Fibroblast of pulmonary artery (primary cell): ENCODE measurements at places on chromosomes 2 and 18.

- no peak for DNase-seq
Observed at GRCh38 chr2:168145011-168145410, 102.4 kb downstream of the STK39 start.

- DNase-seq, result peak; percentile 76
Observed at GRCh38 chr2:205683502-205684367, 1.4 kb downstream of the NRP2 start.

- peak; percentile 17 for DNase-seq
Observed at GRCh38 chr2:152743002-152743401, 24.6 kb downstream of the ARL6IP6 start.

DNA sequence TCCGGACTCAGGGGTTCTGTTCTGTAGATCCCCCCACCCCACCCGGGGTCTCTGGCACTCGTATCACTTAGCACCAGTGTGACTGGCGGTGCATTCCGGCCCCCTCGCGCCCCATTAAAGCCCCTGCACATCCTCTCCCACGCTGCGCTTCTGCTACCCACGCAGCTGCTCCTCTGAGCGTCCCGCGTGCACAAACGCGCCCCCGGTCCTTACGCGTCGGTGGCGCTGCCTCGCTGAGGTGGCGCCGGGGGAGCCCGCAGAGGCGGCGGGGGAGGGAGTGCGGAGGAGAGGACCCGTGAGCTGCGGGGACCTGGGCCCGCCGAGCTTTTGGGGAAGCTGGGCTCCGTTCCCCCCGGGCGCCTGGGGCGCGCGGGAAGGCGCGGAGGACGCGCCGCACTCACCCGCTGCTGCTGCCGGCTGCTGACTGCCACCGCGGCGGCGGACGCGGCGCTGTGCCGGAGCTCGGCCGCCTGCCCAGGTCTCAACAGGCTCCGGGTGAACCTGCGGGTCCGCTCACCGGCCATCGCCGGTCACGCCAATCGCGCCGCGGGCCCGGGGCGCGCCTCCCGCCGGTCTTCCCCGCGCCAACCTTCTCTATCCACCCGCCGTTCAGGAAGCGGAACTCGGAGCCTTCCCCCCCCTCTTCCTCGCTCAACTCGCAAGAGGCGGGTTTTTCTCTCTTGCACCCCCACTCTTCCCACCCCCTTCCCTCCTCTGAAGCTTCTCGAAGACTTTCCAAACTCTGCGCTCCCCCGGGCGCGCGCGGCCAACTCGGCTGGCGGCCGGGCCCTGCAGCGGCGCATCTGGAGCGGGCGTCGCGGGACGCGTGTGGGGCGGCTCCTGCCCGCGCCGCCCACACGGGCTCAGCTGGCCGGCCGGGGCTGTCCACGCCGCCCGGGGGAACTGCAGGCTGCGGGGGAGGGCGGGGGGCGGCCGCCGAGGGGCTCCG is at the start of gene DOCK10:
Gene DOCK10 (minus strand): TSS at position 618 of the 949 bp plus-strand sequence. CDS start 94 bp downstream, at position 524.
- DNase-seq, result peak; percentile 46

DNA sequence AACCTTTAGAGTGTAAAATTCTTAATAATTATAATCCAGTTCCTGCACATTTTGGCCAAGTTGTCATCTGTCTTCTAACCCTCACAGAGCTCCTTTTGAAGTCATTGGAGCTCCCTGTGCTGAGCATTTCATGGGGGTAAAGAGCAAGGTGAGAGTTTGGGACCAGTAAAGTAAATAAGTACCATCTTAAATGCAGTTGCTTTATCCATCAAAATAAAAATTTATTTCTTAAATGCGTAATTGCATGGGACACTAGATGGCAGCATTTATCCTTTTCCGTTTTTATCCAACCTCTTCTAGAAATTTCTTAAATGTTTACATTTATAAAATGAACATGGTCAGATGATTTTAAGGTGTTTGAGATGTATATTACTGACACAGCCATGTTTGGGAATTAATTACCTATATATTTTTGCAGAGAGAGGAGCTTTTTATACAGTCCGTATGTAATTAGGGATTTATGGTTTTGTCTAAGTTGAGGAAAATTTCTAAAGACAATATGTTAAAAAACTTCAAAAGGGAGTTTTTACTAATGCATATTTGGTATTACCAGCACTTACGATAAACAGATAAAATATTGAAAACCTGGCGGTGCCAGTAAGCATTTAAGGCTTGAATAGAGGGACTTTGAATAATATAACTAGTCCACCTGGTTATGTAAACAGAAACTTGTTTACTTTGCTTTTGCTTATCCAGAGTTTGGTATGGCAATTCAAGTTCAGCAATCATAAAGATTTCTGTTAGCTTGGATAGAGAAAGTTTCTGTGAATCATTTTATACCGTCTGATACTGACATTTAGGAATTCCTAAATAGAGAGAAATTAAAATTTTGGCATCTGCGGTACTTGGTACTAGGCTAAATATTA is 54.5 kb downstream of the ACSL3 start:
- DNase-seq, result peak; percentile 56

- DNase-seq, result no peak
Observed at GRCh38 chr2:42192652-42193566, 23.8 kb downstream of the EML4 start.

- no peak for DNase-seq
Observed at GRCh38 chr2:18244845-18245244, 315.6 kb downstream of the RDH14 start.

- DNase-seq, result no peak
Observed at GRCh38 chr2:181311837-181312236, 145.3 kb upstream of the ITGA4 start.

DNA sequence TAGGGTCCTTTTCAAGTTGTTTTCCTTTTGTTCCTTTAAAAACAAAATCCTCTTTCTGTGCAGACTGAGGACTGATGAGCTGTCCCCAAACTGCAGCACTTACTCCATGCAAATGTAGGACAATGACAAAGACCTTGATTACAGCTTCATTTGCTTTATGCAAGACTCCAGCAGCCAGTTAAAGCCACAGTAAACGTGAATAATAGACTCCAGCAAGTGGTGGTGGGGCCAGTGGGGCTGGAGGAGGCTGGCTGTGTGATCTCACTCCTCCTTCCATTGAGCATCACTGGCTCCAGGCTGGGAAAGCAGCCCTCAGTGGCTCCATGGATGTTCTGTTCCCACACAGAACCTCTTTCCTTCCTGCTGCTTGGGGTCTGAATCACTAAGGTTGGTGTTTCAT is 306.0 kb upstream of the CELF4 start:
- DNase-seq, result no peak

DNA sequence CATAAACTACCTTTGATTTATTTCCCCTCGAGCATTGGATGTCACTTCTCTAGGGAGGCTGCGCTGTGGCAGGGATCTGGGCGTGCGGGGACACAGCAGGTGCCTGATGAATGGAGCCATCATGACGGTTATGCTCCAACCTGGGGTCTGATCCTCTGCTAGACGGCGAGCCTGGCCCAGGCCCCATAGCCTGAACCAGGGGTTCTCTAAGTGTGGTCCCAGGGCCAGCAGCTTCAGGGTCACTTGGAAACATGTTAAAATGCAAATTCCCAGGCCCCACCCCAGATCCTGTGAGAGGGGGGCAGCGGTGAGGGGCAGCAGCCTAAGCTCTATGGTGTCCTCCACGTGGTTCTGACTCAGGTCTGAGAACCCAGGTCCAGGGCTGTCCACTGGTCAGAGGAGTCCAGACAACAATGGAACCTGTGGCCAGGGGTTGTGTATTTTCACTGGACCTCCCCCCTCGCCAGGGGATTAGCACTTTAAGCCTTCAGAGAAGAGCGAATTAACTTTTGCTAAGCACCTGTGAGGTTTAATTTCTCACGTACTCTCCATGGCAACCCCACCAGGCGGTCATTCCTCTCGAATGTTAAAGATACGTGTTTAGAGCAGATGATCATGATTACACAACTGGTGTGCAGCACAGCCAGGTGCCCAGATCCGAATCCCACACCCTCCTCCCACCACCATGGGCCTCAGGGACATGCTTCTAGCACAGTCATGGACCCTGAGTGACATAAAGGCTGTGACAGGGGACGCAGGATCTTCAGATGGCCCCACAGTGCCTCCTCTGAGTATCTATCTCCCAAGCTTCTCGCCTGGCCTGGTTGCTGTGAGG is 1.6 kb upstream of the ARHGEF4 start:
- no peak for DNase-seq

- DNase-seq, result no peak
Observed at GRCh38 chr2:152019732-152020131, 79.1 kb downstream of the CACNB4 start.

- DNase-seq, result peak; percentile 82
Observed at GRCh38 chr18:59885579-59886163, 14.1 kb upstream of the PMAIP1 start.

DNA sequence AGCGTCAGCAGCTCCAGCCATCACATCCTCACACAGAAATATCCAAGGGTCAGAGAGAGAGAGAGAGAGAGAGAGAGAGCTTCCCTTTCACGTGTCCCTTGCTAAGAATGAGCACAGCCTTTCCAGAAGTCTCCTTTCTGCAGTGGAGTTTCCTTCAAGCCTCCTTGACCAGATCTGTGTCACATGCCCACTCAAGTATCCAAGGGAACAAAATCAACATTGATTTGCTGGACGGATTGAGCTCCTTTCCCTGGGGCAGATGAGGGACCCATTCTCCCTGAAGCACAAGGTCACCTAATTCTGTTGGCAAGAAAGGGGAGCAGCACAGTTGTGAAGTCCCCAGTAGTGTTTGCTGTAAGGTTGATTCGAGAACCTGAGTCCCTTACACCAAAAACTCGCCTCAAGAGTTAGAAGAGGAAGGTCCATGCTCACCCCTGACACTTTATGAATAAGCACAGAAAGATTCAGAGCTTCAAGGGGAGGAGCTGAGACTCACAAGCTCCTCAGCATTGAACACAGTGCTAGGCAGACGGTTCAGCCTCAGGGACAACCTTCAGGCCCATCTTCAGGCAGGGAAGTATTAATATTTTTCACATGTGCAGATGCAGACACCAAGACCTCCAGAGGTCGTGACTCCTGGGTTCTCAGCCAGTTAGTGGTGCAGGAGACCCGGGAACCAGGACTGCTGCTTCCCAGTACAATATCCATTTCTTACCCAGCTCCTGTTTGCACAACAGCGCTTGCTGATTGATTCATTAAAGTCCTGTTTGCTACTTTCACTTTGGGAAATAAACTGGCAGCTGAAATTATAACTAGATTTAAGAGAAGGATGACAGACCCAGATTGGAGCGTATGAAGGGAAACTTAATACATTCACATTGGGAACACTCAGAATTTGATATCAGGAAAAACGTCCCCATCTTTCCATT is 38.2 kb upstream of the MARCO start:
- no peak for DNase-seq
